ENCODE measurements at places on chromosomes 11 and 22. TPM values are rescaled to one million over a fixed set of nuclear protein-coding genes. Genes with fewer than 3 reads are reported as not detected.

The MYRF gene
- total RNA-seq: 8.8 TPM

The ZNF70 gene
- total RNA-seq: 3.5 TPM

The DDTL gene
- 3.0 TPM for total RNA-seq

The DEUP1 gene
- total RNA-seq: 0.29 TPM

The MS4A12 gene
- 445 TPM for total RNA-seq

The SLC25A18 gene
- total RNA-seq: not detected

The APOA1 gene
- 0.53 TPM for total RNA-seq
